ENCODE measurements at places on chromosomes 6 and 20.

- no peak for DNase-seq
These were observed 75.8 kb downstream of the PSMG4 start for GRCh38 chr6:3334555-3334954.

DNA sequence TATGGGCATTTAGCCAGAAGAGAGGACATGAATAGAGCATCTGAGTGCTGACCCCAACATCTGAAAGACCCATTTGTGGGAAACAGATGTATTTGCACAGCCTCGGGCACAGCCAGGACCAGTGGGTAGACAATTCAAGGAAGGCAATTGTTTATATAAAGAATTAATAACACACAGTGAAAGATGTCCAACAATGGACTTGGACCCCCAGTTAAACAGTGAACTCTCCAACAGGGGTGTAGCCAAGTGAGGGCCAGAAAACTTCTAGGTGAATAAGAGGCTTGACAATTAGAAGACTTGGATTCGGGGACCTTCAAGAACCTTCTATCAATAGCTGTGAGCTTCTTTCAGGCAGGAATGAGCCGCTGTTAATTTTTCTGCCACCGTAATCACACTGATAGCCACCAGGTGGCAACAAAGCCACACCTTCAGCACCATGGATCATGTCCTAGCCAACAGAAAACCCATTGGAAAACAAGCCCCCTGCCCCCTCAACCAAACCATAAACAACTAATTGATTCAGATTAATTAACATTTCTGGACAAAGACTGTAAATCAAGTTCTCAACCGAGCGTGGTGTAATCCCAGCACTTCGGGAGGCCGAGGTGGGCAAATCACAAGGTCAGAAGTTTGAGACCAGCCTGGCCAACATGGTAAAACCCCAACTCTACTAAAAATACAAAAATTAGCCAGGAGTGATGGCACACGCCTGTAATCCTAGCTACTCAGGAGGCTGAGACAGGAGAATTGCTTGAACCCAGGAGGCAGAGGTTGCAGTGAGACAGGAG is 8.8 kb upstream of the SRSF6 start:
- DNase-seq: peak; percentile 22

DNA sequence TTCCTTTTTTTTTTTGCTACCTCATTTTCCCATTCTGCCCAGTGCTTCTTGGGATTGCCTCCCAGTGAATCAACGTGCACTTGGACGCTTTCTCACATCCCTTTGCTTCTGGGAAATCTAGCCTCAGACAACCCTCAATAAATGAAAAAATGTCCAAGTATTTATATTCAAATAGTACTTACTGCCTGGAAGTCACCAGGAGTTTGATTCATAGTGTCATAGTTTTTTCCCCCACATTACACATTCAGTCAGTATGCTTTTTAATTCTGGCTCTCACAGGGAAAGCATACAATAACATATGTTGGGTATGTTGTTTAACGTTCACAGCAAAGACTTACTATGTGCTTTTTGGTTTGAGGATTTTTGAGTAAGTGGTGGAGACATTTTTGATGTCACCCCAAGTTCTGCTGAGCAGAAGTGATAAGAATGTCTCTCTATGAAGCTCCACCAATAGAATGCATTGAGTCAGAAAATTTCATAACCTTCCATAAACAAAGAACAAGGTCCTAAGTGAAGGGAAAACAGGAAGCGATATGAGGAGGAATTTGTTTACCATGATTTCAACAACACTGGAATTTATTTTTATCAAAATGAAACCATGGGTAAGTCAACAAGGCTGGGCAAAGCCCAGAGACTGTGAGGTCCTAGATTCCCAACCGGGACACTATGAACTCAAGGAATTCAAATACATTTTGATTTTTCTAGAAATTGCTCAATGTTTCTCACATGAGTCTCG is 301.2 kb upstream of the BMP2 start:
- peak; percentile 11 for DNase-seq

DNA sequence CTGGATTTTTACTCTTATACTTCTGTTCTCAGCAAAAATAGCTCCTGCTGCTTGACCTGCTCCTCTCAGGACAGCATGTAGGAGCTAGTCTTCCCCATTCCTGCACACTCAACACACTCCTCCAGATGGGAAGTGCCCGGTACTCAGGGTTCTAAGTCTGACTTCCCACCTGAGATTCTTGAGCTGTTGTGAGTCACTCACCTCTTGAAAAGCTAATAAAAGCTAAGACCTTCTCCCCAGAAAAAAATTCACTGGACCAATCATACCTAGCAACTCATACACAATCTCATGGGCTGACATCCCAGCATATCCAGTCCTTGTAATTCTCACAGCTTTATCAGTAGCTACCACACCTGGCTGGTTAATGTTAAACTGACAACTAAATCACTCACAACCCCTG is 53.5 kb downstream of the TRPC4AP start:
- no peak for DNase-seq

DNA sequence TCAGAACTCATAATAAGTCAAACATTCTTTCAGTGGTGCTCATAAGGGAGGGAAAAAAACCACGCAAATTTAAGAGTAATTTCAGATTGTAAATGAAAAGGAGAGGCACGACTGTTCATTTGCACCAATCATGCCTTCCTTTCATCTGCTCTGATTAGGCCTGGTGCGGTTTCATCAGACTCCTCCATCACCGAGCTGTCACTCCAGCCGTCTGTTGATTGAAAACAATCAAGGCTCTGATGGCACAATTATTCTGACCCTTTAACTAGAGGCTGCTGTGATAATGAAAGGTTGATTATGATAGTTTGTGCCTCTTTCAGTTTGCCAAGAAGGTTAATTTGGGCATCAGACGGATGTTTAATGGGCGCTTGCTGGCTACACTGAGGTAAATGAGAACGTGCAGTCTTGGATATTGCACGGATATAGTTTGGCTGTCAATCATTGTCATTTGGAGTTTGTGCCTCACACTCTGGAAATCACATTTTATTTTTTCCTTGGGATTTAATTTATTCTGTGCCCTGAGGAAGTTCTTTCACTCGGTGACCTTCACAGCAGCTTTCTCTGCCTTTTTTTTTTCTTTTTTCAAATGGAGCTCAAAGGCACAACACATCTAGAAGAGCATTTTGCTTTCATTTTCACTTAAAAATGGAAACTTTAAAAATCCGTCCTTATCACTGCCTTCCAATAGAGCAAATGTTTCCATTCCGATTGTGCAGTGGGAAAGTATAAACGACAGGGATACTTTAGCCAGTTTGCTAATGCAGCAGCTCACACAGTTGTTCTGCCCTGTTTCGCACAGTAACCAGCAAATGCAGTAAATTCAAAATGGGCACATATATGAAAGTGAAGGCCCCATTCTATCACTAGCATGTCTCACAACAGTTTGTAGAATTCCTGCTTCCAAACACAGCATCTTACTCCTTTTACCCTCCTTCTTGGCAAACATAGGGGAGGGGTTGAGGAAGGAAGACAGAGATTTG is 172.8 kb downstream of the KLHL32 start:
- DNase-seq: no peak

- no peak for DNase-seq
These were observed 501.9 kb upstream of the IRAK1BP1 start for GRCh38 chr6:78365473-78365872.

- no peak for DNase-seq
These were observed 22.7 kb downstream of the TFEB start for GRCh38 chr6:41712651-41713103.

GRCh38 chr20:910132-910869 is 5.8 kb downstream of the ANGPT4 start:
- peak; percentile 35 for DNase-seq

GRCh38 chr6:26254724-26255123 is 110.3 kb upstream of the BTN3A2 start:
- no peak for DNase-seq

GRCh38 chr6:47044397-47044796 is 2.3 kb upstream of the ADGRF1 start:
- DNase-seq: peak; percentile 1

DNA sequence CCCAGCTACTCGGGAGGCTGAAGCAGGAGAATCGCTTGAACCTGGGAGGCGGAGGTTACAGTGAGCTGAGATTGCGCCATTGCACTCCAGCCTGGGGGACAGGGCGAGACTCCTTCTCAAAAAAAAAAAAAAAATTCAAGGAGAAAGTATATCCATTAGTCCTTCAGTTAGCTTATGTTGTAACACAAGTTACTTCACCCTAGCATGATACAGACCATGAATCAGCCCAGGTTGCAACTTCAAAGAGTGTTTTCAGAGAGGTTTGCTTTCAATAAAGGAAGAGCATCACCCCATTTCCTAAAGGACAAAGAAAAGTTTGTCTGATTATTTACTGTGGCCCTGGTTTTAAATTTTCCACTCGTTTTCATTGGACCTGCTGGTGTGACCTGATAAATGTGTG is 73.0 kb downstream of the SERAC1 start:
- no peak for DNase-seq

DNA sequence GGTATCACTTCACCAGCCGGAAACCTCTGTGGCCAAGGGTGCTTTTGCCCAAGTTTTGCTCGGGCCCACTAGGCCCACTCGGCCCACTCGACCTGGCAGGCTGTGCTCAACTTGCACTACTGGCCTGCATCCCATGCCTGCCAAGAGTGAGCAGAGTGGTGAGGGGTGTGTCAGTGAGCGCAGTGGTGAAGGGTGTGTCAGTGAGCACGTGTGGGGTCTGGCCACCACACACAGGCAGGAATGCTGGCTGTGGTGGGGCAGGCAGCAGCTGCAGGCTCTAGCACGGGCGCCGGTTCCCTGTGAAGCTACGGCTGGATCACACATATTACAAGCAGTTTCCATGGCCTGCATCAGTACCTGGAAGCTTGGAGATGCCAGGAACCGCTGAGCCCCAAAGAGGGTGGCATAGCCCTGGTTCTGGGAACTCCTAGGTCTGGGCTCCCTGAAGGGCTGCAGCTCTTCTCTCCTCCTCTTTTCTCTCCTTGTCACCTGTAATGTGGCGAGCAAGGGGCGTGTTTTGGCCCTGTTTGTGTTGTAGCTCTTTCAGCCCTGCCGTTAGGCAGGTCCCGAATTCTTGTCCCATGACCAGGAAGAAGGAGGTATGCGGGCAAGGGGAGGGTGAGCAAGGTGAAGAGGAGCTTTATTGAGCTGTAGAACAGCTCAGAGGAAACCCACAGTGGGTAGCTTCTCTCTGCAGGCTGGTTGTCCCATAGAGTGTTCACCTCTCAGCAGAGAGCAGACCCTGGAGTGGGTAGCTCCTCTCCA is 51.0 kb upstream of the CLDN20 start:
- DNase-seq: peak; percentile 49

DNA sequence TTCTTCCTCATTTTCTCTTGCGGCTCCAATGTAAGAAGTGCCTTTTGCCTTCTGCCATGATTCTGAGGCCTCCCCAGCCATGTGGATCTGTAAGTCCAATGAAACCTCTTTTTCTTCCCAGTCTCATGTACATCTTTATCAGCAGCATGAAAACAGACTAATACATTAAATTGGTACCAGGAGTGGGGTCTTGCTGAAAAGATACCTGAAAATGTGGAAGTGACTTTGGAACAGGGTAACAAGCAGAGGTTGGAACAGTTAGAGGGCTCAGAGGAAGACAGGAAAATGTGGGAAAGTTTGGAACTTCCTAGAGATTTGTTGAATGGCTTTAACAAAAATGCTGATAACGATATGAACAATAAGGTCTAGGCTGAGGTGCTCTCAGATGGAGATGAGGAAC is 316.7 kb upstream of the HS3ST5 start:
- DNase-seq: no peak

DNA sequence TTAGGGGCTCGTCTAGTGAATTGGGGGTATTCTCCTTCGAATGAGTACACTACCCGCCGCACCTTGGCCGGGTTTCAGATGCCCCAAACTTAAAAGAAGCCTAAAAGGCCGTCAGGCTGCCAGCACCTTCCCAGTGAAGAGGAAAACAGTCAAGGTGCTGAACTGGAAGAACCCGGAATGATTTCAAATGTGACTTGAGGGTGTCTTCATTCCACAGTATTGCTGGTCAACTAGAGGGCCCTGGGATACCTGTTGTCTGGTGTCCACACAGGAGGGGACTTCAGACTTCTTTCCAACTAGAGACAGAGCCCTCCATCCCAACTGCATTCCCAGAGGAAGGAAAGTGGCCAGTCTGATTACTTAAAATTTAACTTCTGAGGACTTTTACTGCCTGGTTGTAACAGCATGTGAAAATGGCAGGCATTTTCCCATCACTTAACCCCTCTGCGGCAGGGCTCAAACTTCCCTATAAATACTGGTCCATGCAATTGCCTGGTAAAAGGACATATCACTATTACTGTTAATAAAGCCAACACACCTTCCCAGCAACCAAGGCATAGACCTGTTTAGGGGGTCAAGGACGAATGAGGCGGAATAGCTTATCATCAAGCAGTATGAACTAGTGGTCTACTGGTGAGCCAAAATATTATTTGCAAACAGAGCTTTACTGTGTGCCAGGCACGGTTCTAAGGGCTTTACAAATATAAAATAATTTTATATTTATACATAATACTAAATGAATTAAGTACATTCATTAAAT is 651 bp upstream of the SAMHD1 start:
- DNase-seq: no peak

GRCh38 chr20:59692139-59692538 is 87.8 kb downstream of the PHACTR3 start:
- DNase-seq: no peak

DNA sequence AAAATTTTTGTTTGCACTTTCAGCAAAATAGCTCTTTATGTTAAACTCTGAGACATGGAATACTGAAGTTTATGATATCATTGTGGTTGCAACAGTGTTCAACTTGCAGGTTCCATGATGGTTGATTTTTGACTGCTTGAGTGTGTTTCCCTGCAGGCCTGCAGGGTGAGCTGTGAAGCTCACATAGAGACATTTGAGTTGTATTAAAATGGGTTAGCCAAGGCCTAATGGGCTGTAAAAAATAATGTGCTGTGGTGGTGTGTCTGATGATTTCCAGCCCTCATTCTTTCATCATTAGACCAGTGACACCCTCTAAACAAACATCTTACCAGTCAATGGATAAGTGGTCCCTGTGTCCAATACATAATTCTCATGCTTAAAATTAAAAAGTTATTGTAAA is 321.4 kb downstream of the FARS2 start:
- peak; percentile 33 for DNase-seq

- no peak for DNase-seq
These were observed 2.2 kb downstream of the SLC22A2 start for GRCh38 chr6:160256445-160256844.

DNA sequence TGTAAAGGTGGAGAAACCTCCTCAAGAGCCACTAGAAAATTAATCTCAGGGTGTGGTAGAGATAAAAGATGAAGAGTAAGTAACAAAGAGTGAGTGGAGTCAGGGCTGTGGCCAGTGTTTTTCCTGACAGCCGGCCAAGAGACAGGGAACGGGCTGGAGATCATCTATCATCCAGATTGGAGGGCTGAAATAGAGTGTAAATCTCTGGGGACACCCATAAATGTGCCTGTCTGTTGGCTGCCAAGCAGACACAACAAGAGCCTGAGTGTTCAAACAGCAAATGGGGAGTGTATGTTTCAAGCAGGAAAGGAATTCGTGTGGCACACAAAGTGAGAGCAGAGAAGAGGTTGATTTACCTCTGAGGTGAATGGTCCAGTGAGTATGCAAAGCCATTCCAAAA is 326.4 kb upstream of the KHDRBS2 start:
- no peak for DNase-seq

Measured in fibroblast of skin of right biceps (primary cell).